ENCODE measurements at places on chromosomes 3 and 15. TPM values are rescaled to one million over a fixed set of nuclear protein-coding genes. Genes with fewer than 3 reads are reported as not detected.

GRCh38 chr15:38708672-38709180, 144.1 kb upstream of the RASGRP1 start:
- DNase-seq: no peak

DNA sequence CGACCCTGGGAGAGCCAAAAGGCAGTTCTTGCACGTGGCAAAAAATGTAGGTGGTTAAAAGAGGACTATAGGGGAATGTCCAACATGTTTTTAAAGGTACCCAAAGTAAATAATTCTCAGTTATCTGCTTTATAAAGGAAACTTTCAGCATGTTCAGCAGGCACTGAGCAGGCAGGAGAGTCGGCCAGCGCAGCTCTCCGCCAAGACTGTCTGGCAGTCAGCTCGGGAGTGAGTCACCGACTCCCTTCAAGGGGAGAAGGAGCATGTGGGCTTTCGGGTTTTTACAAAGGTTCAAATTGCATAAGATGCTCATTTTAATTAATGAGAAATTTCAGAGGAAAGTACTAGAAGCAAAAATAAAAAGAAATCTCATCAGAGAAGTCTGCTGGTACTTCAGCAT, 7.0 kb downstream of the GABRA5 start:
- DNase-seq: no peak

DNA sequence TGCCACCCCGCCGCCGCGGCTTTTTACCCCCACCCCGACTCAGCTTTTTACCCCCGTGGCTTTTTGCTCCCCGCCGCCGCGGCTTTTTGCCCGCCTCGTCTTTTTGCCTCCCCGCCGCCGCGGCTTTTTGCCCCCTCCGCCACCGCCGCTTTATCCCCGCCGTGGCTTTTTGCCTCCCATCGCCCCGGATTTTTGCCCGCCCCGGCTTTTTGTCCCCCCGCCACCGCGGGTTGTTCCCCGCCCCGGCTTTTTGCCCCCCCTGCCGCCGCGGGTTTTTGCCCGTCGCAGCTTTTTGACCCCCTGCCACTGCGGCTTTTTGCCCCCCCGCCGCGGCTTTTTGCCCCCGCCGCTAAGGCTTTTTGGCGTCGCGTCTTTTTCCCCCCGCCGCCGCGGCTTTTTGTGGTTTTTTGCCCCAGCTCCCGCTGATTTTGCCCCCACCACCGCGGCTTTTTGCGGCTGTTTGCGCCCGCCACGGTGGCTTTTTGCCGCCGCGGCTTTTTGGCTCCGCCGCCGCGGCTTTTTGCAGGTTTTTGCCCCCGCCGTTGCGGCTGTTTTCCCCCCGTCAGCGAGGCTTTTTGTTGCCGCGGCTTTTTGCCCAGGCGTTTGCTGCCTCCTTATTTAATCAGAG, 597.2 kb downstream of the GOLGA6L6 start:
- DNase-seq: no peak

DNA sequence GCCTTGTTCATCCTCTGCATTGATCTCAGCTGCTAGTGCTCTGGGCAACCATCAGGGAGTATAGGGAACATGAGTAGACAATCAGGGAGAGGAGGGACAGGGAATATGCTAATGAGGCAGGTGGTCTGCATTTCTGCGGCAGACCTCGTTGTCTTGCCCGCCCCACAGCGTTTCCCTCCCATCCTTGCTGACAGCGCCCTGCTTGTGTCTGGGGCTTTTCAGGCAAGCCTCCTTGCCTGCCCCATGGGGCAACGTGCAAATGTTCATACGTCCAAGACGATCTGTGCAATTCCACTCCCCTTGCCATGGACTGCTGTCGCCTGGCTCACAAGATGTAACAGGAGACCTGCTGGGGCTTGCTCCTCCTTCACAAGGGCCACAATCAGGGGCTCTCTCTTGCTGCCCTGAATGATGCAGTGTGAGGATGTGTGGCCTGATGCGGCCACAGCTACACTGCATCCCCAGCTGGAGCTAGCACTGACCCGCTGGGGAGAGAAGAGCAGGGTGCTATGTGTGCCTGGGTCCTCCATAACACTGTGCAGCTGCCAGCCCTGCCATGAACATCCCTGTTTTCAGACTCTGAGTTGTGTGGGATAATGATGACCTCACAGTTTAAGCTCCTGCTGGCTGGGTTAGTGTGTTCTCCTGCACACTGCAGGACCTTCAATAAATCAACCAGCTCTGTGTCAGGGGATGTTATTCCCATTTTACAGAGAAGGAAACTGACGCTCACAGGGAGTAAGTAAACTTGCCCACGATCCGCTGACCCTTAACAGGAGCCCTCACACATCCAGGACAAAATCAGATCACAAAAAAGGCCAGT, 211.3 kb downstream of the KLF13 start:
- DNase-seq: no peak

- DNase-seq: no peak
Measured at GRCh38 chr15:58852347-58852746, 81.1 kb downstream of the SLTM start.

DNA sequence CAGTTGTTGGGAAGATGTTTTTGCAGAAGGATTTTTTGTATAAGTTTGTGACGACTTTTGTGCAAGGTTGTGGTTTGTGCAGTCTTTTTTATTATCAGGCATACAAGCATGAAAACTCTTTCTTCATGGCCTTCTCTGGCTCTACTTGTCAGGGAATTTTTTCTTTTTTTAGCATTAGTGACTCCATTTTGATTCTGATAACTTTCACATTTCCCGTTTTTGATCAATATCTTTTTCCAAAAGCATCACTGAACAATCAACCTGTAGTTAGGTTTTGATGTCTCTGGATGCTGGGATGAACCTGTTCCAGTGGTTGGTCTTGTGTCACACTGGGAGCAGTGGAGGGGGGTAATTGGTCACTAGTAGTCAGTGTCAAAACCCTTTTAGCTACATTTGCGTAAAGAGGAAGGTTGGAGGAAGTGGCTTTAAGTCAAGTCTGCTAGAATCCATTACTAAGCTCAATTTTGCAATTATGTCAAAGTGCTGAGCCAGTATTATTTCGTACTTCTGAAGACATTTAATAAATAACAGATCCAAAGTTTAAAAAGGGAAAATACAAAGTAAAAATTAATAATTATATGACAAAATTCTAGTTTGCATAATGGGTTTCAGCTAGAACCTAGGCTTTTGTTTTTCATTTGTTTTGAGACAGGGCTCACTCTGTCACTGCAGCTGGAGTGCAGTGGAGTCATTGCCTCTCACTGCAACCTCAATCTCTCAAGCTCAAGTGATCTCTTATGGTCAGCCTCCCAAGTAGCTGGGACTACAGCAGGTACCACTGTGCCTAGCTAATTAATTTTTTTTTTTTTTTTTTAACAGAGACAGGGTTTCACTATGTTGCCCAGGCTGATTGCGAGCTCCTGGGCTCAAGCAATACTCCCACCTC, 18.8 kb upstream of the CFAP161 start:
- no peak for DNase-seq

GRCh38 chr15:25054329-25054728, 99.5 kb downstream of the SNRPN start:
- DNase-seq: no peak

DNA sequence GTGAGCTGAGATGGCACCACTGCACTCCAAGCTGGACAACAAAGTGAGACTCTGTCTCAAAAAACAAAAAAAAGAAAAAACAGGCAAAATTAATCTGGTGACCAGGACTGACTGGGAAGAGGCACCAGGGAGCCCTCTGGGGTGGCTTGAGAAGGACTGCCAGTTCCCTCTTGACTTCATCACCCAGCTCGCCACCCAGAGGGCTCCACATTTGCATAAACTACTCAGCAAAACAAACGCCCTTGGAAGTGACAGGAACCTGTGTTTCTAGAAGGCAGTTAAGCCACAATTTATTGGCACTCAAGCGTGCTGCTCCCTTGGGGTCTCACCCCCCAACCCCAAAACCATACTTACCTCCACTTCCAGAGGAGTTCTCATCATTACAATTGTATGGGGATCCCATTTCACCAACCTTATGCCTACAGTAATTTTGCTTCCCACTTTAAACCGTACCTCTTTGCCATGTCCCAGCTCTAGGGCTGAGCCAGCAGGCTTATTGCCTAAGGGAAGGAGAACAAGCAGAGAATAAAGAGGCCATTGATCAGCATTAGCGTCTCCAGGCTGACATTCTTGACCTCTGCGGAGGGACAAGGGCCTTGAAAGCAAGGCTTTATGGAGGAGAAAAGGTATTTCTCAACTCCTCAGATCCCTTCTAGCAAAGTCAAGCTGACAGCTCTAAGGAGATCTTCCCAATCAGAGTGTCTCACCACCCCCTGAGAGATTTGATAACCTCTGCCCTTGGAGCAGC, 357.4 kb downstream of the SHQ1 start:
- no peak for DNase-seq

The ADAMTS9 gene
- total RNA-seq: 31.1 TPM

DNA sequence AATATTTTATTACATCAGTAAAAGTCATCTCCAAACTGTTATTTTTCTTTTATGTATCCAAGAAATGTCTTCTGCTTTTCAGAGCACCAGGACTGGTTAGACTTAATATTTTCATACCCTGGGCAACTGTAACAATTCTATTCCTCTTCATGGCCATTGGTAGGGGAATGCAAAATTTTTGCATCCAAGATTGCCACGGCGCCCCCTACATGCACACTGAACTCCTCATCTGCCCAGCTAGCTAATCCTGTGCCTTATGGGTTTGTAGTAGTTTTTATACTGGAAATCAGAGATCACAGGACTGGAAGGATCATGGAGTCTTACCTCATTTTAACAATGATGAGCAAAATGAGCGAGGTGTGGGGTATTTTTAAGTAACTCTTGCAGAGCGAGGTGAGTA, 74.2 kb downstream of the CRTC3 start:
- DNase-seq: no peak
